ENCODE measurements at places on chromosomes 16 and 17.

DNA sequence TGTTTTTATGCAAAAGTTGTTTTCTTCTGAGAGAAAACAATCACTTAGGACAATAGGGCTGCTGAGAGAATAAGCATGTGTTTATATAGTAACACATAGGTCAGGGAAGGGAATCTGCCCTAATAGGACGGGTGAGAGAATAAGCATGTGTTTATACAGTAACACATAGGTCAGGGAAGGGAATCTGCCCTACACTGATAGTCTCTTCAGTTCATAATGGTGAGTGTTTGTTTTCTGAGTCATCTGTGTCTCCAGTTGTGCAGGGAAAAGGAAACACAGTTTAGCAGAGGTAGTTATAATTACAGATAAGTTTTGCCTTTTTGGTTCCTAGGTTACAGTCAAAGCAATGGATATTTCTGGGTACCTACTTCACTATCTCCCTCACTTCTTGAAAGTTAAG, 252.3 kb upstream of the CA10 start:
- DNase-seq = no peak

GRCh38 chr17:64580384-64581315, 73.9 kb downstream of the CEP95 start:
- DNase-seq = no peak

GRCh38 chr16:77951788-77952187, 70.6 kb upstream of the CLEC3A start:
- no peak for DNase-seq

- DNase-seq = no peak
These were observed 47.5 kb downstream of the XYLT1 start for GRCh38 chr16:17423221-17423620.

DNA sequence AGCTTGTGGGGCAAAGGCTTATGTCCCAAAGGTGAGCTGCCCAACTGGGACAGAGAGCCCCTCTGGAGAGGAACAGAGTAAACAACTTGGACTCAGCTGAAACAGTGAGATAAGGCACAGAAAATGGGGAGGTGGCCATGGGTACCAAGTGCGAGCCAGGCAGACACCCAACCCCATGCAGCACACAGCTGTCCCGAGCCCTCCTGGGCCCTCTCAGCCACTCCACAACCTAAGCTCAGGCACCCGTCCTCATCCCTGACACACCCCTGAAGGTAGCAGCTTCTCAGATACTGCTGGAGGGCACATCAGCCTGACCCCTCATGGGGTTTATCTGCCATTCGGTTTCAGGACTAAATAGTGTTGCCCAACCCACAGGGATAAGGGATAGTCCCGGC, 4.8 kb upstream of the GFOD2 start:
- no peak for DNase-seq

DNA sequence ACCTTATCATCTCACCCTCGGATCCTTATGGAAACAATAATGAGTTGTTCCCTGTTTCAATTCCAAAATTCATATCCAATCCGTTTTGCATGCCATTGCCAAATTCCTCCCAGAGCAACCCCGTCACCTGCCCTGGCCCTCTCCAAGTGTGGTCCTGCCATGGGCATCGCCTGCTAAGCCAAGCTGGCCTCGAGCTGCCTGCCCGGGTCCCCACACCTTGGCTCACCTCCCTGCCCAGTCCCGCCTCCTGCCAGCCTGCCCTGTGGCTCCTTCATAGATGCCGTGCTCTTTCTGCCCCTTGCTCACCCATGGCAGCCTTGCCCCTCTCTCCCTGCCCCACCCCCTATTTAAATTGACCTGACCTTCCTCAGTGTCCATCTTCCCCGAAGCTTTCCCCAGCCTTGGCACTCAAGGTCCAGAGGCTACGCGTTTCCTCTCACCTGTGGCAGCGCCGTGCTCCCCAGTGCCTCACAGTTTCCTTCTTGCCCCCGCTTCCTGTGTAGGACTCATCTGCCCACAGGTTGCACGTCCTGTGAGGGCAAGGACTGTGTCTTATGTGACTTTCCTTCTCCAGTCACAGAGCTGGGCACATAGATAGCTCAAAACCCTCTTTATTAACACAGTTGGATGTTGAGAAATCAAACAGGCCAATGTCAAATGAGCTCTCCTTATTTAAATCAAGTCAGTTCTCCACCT, 12.7 kb downstream of the MAPT start:
- DNase-seq = no peak

DNA sequence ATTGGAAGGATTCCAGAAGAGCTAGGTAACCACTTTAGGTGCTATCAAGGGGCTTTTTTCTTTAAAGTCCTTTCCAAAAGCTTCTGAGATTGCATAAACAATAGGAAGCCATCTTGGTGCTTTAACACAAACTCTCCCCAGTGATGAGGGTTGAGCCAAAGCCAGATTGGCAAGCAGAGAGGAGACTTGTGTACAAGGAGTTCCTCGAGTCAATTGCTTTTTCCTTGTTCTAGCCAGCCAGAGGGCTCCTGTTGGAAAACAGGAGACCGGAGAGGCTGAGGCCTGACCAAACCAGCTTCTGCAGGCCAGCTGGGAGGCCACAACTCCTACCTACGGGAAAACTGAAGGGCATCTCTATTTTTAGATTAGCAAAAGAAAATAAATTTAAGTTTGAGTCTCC, 46.5 kb downstream of the MAPT start:
- no peak for DNase-seq

- no peak for DNase-seq
These were observed 39.7 kb downstream of the REXO5 start for GRCh38 chr16:20846030-20846429.

- no peak for DNase-seq
These were observed 9.5 kb upstream of the PPP1R27 start for GRCh38 chr17:81844327-81844851.

- DNase-seq = no peak
These were observed 153.5 kb upstream of the CDC42EP4 start for GRCh38 chr17:73465130-73465952.

DNA sequence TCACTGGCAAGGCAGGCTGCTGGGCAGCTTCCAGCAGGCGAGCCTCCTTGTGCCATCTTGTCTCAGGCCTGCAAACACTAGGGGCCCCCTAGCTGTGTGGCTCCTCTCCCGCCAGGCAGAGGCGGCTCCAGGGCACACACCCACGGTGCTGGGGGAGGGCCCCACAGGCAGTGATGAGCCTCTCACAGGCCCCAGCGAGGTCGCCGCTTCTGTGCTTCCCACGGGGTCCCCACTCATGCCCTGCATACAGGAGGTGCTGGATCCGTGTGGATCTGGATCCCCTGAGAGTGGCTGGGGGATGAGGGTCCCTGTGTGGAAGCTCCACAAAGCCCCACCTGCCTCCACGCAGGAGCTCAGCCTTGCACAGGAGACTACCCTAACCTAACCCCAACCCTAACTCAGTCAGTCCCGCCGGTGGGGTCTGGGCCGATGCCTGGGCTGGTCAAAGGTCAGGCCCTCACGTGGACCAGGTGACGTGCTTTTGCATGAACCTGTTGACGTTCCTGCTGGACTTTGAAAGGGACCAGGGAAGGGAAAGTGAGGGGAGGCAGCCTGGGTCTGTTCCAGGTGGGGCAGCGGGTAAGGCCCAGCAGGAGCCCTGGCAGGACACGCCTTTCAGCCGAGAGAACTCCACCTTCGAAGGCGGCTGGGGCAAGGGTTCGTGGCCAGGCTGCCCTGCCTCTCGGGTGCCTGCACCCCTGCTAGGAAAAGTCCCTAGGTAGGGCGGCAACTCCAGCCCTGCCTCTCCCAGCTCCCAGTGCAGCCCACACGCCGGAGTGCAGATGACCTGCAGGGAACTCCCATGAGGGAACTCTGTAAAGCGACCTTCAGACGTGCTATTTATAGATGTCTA, 5.2 kb downstream of the SECTM1 start:
- DNase-seq = no peak

DNA sequence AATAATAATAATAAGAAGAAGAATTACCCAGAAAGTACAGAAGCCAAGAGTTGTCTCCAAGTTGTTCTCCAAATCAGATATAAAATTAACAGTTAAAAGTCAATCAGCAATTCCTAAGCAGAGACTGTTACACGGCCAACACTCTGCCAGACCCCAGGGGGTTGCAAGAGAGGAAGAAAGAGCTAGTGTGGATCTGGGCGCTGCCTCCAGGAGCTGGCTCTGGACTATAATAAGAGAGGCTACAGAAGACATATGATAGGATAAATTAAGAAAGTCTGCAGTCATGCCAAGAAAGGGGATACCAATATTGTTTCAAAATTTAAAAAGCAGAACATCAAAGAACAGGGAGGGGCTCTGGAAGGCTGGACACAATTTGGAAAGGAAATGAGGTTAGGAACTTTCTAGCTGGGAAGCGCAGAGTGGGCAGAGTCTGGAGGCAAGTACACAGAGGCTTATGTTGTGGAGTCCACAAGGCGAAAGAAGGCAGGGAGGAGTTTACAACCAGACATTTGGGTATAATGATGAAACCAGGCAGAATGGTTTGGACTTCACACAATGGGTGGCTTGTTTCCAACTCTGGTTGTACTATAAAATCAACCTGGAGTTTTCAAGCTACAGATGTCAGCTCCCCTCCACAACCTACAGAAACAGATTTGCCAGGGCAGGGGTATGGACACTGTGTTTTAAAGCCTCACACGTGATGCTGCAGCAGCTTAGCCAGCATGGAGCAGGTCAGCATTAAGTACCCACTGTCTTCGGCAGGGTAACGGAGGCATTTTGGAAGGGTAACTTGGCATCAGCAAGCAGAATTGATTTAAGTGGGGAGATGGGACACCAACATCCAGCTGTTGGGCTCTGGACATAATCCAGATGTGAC, 49.4 kb downstream of the SLC39A11 start:
- no peak for DNase-seq

DNA sequence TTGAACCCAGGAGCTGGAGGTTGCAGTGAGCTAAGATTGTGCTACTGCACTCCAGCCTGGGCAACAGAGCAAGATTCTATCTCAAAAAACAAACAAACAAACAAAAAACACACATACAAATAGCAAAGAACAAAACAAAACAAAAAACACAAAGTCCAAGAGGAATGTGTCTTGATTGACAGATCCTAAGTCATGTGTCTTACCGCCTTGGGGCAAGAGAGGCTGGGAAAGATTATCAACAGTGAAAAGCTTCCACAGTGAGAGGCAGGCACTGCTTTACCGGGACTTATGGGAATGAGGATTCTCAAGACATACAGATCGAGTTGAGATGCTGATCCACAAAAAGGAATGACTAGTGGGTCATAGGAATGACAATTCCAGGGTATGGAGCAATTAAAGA, 62.7 kb upstream of the GAS7 start:
- DNase-seq = no peak

GRCh38 chr17:56314026-56314425, 160.8 kb downstream of the ANKFN1 start:
- DNase-seq = no peak

- DNase-seq = no peak
These were observed 12.2 kb downstream of the ADGRG1 start for GRCh38 chr16:57640612-57641011.

- no peak for DNase-seq
These were observed 3.3 kb downstream of the RARA start for GRCh38 chr17:40312131-40312731.

- DNase-seq = no peak
These were observed 50.5 kb upstream of the HAPSTR1 start for GRCh38 chr16:9040800-9041412.
